ENCODE measurements at places on chromosomes 3 and 15. TPM values are rescaled to one million over a fixed set of nuclear protein-coding genes. Genes with fewer than 3 reads are reported as not detected.

DNA sequence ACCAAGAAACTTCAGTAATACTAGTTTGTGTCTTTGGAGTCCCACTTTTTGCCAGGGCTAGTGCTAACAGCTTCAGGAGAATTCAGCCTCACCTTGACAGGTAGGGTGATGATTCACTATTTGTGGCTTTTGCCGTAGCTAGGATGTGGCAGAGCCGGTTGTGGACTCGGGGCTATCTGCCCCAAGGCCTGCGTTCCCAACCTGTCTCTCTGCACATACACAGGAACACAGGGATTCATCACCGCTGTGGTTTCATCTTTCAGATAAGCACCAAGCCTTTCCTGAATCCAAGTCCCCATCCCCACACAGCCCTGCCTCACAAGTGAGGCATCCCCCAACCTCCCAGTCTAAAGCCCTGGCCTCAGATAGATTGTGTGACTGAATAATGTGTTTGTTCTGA lies 45.2 kb upstream of the POLG start:
- DNase-seq = no peak
- no peak overlapping the region for H3K4me3 ChIP-seq
- peak overlapping the region; percentile 2 for H3K27ac ChIP-seq
- peaks cover 9% of the 10 kb centered on the region for H3K4me1 ChIP-seq

- no peak overlapping the region for H3K4me3 ChIP-seq
- H3K4me1 ChIP-seq = peaks cover 32% of the 10 kb centered on the region
- no peaks in the 10 kb centered on the region for H3K27me3 ChIP-seq
- no peak for DNase-seq
- H3K27ac ChIP-seq = no peak overlapping the region
- peaks cover 100% of the 10 kb centered on the region for H3K36me3 ChIP-seq
Observed at GRCh38 chr3:45962033-45962432, 18.8 kb downstream of the CXCR6 start.

- no peak overlapping the region for H3K27ac ChIP-seq
- peaks cover 3% of the 10 kb centered on the region for H3K4me1 ChIP-seq
- H3K27me3 ChIP-seq = no peaks in the 10 kb centered on the region
- peaks cover 58% of the 10 kb centered on the region for H3K36me3 ChIP-seq
- DNase-seq = no peak
- H3K4me3 ChIP-seq = no peak overlapping the region
Observed at GRCh38 chr3:10299175-10299574, 6.4 kb upstream of the GHRL start.

DNA sequence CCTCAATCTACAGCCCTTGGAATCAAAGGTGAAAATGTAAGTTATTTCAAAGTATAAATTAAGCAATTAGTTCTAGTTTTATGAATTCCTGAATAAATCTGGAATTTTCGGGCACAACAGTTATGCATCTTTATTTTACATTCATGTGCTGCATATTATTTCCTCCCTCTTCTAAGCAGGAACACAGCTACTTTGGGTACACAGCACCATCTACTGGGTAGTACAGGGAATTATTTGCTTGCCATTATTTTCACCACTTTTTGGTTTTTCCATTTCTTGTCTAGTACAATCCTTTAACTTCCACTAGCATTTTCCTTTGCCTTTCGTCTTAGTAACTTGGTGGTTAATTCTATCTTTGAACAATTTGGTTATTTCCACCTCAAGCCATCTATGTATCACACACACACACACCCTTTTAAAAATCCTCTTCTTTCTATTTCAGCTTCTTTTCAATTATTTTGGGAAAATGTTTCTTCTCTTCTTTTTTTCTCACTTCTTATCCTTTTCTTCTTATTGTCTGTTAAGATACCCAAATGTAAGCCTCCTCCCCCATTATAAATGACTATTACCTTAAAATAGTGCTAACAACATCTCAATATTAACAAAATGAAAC lies 451.0 kb downstream of the MFSD1 start:
- H3K36me3 ChIP-seq = no peaks in the 10 kb centered on the region
- no peak overlapping the region for H3K4me3 ChIP-seq
- no peak for DNase-seq

GRCh38 chr3:32381922-32382321 lies 9.7 kb upstream of the CMTM7 start:
- H3K4me1 ChIP-seq = peaks cover 9% of the 10 kb centered on the region
- no peaks in the 10 kb centered on the region for H3K27me3 ChIP-seq
- no peaks in the 10 kb centered on the region for H3K36me3 ChIP-seq
- no peak for DNase-seq
- no peak overlapping the region for H3K27ac ChIP-seq

RARRES1 gene
- total RNA-seq = 2.4 TPM

- H3K4me1 ChIP-seq = no peaks in the 10 kb centered on the region
- H3K4me3 ChIP-seq = no peak overlapping the region
- no peak overlapping the region for H3K27ac ChIP-seq
- H3K27me3 ChIP-seq = peaks cover 2% of the 10 kb centered on the region
Observed at GRCh38 chr15:66725464-66725785, 23.4 kb downstream of the SMAD6 start.

DNA sequence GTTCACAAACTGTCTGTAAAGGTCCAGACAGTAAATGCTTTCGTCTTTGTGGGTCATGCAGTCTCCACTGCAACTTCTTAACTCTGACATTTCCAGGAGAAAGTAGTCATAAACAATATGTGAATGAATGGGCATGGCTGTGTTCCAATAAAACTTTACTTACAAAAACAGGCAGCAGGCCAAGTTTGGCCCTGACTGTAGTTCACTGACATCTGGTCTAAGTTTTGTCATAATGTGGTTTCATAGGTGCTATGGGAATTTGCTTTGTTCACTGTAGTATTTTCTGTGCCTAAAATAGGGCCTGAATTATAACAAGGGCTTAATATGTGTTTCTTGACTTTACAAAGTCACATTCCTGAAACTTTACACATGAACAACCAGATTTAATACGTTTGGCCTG lies 186.0 kb upstream of the KBTBD8 start:
- H3K4me1 ChIP-seq = no peaks in the 10 kb centered on the region
- no peaks in the 10 kb centered on the region for H3K27me3 ChIP-seq
- no peaks in the 10 kb centered on the region for H3K36me3 ChIP-seq
- no peak overlapping the region for H3K4me3 ChIP-seq
- no peak overlapping the region for H3K27ac ChIP-seq

- no peak for DNase-seq
- no peak overlapping the region for H3K27ac ChIP-seq
- H3K4me1 ChIP-seq = peaks cover 21% of the 10 kb centered on the region
- no peak overlapping the region for H3K4me3 ChIP-seq
- no peaks in the 10 kb centered on the region for H3K36me3 ChIP-seq
- H3K27me3 ChIP-seq = no peaks in the 10 kb centered on the region
Observed at GRCh38 chr15:101453123-101454120, 36.1 kb downstream of the PCSK6 start.

DNA sequence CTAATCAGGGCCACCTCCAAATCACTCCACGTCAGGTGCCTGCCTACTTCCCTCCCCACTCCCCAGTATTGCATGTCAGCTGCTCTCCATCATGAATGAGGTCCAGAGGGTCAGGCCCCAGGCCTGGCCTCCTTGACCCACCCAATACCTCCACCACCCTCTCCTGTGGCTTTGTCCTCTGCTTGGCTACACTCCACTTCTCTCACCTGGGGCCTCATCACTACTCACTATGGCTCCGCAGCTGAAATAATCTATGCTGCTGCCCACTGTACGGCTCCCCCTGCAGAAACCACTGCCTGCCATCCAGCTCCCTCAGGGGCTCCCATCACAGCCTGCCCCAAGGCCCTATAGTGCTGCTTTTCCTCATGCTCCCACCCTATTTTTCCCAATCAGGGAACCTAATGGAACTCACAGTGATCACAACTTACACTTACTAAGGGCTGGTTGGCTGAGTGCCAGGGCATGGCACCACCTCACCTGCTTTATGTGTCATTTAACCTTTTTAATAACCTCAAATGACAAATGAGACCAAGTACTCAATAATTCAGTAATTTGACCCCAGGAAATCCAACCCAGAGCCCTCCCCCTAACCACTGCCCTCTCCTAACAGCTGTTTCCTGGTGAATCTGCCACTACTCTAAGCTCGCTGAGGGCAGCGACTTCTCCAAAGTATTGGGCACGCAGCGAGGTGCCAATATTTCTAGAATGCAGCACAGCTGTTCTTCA lies 2.3 kb downstream of the GORASP1 start:
- peak; percentile 35 for DNase-seq
- H3K27ac ChIP-seq = no peak overlapping the region
- peaks cover 7% of the 10 kb centered on the region for H3K36me3 ChIP-seq
- no peak overlapping the region for H3K4me3 ChIP-seq

GRCh38 chr3:136189043-136189442 lies 7.1 kb downstream of the MSL2 start:
- no peak overlapping the region for H3K27ac ChIP-seq
- H3K27me3 ChIP-seq = no peaks in the 10 kb centered on the region

- no peaks in the 10 kb centered on the region for H3K27me3 ChIP-seq
- H3K4me1 ChIP-seq = peaks cover 4% of the 10 kb centered on the region
- no peak overlapping the region for H3K27ac ChIP-seq
Observed at GRCh38 chr3:13891492-13892073, 11.7 kb upstream of the WNT7A start.

DNA sequence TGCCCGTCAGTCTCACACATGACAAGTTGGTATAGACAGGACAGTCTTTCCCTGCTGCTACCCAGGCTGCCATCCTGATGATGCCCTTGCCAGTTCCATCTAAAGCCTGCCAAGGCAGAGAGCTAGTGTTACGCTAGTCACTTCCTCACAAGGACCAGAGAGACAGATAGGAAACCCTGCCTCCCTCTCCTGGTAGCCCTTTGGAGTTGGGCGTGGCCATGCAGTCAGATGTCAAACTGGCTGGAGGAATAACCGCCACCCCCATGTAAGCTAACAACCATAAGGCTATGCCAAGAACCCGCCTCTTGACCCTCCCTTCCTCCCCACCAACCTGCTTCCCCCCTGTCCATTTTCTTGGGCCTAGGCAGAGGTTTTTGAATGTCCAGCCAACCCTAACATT lies 2.8 kb downstream of the TMEM115 start:
- H3K36me3 ChIP-seq = peaks cover 49% of the 10 kb centered on the region
- no peak overlapping the region for H3K4me3 ChIP-seq
- no peak for DNase-seq
- H3K4me1 ChIP-seq = peaks cover 43% of the 10 kb centered on the region
- H3K27me3 ChIP-seq = no peaks in the 10 kb centered on the region

DNA sequence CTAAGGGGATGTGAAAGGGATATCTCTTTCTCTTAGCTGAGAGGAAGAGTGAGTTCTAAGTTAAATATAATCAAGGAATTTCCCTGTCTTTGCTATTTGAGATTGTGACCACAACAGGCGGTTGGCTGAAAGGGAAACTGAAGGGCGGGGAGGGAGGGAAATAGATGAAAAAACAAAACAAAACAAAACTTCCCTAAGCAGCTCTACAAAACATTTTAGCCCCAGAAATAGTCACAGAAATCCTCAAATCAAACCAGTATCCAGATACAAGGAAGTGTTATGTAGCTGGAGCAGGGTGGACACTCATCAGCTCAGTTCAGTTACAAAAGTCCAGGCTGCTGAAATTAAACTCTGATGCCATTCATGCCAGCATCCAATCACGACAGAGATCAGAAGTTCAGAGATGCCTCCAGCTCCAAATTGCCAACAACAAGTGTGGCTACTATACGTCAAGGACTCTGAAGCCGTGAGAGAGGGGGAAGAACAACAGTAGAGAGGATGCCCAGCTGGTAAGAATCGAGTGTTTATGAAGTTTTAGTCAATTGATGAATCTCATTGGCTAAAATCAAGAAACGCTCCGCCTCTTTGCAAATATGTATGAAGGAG lies 319 bp upstream of the TP63 start:
- H3K36me3 ChIP-seq = no peaks in the 10 kb centered on the region
- H3K4me3 ChIP-seq = no peak overlapping the region
- DNase-seq = no peak
- no peak overlapping the region for H3K27ac ChIP-seq
- no peaks in the 10 kb centered on the region for H3K27me3 ChIP-seq

DNA sequence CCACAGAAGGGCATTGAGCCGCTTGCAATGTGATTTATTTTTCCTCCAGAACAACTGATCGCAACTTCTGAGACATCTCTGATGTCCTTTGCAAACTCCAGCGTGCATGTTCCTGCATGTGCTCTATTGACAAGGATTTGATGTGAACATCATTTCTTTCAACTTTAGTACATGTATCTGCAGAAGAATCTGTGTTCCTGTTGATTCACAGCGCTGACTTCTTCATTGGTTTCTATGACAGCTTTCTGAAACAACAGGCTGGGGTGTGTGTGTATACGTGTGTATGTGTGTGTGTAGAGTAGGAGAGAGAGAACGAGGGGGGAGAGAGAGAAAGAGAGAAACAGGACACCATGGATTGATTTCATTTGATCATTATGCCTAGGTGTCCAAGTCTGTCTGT lies 56.7 kb upstream of the CMTM8 start:
- no peak overlapping the region for H3K27ac ChIP-seq
- no peak overlapping the region for H3K4me3 ChIP-seq
- no peaks in the 10 kb centered on the region for H3K36me3 ChIP-seq
- H3K4me1 ChIP-seq = peaks cover 15% of the 10 kb centered on the region
- H3K27me3 ChIP-seq = no peaks in the 10 kb centered on the region

CLDN18 gene
- total RNA-seq = 0.28 TPM

AP3B2 gene
- total RNA-seq = 0.33 TPM

DNA sequence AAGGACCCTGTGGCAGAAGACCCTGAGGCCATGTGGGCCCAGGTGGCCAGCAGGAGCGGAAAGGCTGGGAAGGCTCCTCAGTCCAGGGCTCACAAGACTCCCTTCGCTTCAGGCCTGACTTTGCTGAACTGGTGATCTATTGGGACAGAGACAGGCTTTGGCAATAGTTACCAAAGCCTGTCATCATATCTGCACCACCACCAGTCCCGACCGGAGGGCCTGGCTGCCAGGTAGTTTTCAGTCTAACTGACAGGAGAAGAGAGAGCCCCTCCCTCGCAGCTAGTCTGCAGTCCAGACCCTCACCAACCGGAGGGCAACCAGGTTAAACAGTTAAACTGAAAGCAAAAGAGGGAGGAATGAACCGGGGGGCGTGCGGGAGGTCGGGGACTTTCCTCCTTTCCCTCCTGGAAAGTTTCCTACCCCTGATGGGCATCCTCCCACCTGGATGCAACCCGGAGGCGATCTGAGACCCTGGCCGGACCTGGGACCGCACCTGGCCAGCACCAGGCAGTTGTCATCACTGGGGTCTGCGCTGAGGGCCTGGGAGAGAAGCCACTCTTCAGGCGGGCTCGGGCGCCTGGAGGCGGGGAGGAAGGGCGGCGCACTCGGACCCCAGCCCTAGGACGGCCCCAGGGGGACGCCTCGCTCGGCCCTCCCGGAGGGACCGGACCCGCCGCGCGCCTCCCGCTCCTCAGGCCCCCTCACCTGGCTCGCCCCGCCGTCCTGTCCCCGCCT lies 435 bp downstream of the RAB27A start:
- peak; percentile 18 for DNase-seq
- H3K27me3 ChIP-seq = no peaks in the 10 kb centered on the region
- H3K4me1 ChIP-seq = peaks cover 6% of the 10 kb centered on the region
- peak overlapping the region; percentile 81 for H3K27ac ChIP-seq

DNA sequence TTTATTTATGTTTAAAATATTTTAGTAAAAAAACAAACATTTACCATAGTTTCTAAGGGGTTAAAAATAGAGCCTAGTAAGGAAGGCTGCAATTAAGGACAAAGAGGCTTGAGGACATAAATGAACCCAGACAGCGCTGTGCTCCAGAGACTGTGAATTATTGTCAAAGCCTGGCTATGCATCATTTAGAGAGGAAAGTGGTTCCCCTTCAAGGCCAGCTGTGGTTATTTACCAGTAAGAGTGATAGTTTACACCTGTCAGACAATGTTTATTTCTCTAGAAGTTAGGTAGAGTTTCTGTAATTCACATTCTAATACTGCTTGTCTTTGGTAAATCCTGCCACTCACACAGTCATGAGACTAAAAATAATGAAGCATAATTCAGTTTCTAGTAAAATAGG lies 32.4 kb upstream of the PIK3R4 start:
- H3K4me1 ChIP-seq = no peaks in the 10 kb centered on the region
- H3K36me3 ChIP-seq = no peaks in the 10 kb centered on the region
- no peak overlapping the region for H3K27ac ChIP-seq
